ENCODE measurements at places on chromosomes 7 and 10. TPM values are rescaled to one million over a fixed set of nuclear protein-coding genes. Genes with fewer than 3 reads are reported as not detected.

- no peak for DNase-seq
These were observed 26.4 kb upstream of the PPP3CB start for GRCh38 chr10:73522263-73522662.

Gene TEX47
- not detected for total RNA-seq

Gene CFAP46
- total RNA-seq = not detected

- peak; percentile 28 for DNase-seq
These were observed 64.5 kb downstream of the CARD11 start for GRCh38 chr7:2979201-2979631.

DNA sequence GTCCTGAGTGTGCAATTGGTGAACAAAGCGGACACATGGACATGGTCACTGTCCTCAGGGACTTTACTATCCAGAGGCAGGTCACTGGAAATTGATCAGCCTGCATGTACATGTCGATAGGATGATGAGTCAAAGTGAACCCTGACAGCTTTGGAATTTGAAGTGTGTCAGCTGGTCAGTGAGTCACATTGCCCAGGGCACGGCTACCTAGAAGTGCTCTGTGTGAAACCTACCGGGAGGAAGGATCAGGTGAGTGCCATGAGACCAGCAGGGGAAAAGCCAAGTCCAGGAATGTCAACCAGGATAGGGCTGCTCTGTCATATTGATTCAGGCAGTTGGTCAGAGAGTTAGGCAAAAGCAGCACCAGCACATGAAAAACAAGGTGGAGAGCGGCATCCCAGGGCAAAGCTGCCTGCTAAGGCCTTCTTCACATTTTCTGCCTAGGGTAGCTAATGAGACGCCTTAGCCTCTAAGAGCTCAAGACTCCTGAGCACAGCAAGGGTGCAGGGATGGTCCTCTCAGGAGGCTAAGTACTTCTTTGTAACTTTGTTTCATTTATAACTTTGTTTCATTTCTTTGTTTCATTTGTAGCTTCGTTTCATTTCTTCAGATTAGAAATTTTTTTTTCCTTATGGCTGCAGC is 19.4 kb upstream of the PDCD4 start:
- no peak for DNase-seq

Gene CALCR
- total RNA-seq = not detected

Data from mucosa of descending colon (tissue), 3 donors.